ENCODE measurements at places on chromosomes 3 and 15. TPM values are rescaled to one million over a fixed set of nuclear protein-coding genes. Genes with fewer than 3 reads are reported as not detected.

CDC25A gene
- 63.0 TPM for total RNA-seq

GRCh38 chr3:7788881-7789280 is 712.7 kb upstream of the LMCD1 start:
- DNase-seq: no peak
- H3K27ac ChIP-seq: no peak overlapping the region
- H3K27me3 ChIP-seq: no peaks in the 10 kb centered on the region
- H3K4me1 ChIP-seq: peaks cover 10% of the 10 kb centered on the region

GRCh38 chr15:73141216-73141900 is 89.1 kb downstream of the NEO1 start:
- peaks cover 14% of the 10 kb centered on the region for H3K36me3 ChIP-seq
- no peaks in the 10 kb centered on the region for H3K27me3 ChIP-seq
- H3K4me1 ChIP-seq: no peaks in the 10 kb centered on the region
- no peak overlapping the region for H3K27ac ChIP-seq

DNA sequence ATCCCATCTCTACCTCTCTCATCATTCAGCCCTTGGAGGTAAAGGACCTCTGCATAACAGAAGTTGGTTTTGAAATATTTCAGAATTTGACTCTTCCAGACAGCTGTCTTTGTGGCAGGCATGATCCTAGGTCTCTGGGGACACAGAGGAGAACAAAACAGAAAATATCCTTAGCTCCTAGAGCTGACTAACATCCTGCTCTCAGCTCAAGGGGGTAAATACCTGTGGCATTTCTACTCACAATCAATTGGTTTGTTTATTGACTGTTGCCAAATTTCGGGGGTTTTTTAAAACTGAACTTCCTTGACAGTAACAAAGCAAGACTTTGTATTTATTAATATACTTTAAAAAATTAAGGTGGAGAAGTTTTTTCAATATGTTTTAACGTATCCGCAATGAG is 78.8 kb downstream of the EOMES start:
- H3K36me3 ChIP-seq: no peaks in the 10 kb centered on the region
- no peak overlapping the region for H3K4me3 ChIP-seq
- no peaks in the 10 kb centered on the region for H3K4me1 ChIP-seq
- H3K27ac ChIP-seq: no peak overlapping the region
- DNase-seq: no peak

SERINC4 gene
- 0.35 TPM for total RNA-seq

AMIGO3 gene
- 0.89 TPM for total RNA-seq

- H3K36me3 ChIP-seq: peaks cover 3% of the 10 kb centered on the region
- no peak overlapping the region for H3K27ac ChIP-seq
- no peak for DNase-seq
- no peaks in the 10 kb centered on the region for H3K4me1 ChIP-seq
Observed at GRCh38 chr15:57583282-57583681, 8.4 kb upstream of the MYZAP start.

DNA sequence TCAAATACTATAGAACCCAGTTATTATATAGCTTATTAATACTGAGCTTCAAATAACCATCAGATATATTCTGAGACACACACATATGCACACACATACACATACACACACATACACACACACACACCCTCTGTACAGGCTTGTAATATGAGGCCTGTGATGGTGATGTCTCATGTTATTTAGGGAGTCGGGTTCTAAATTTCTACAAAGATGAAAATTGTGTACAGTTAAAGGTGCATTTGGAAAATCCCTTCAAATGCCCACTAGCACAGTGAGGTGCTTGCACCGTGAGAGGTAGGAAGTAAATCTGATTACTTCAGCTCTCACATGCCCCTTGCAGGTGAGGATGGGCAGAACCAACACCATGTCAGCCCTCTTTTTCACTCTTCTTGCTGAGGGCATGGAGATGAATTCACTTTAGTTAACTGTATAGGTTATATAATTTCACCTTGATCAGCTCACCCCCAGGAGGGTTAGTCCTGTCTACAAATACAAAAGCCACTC is 294.5 kb upstream of the PROK2 start:
- no peak overlapping the region for H3K27ac ChIP-seq
- no peaks in the 10 kb centered on the region for H3K27me3 ChIP-seq
- peaks cover 12% of the 10 kb centered on the region for H3K4me1 ChIP-seq
- no peak for DNase-seq
- H3K4me3 ChIP-seq: no peak overlapping the region

POTEB3 gene
- not detected for total RNA-seq

GPR62 gene
- 0.18 TPM for total RNA-seq

- no peak for DNase-seq
- H3K4me1 ChIP-seq: peaks cover 13% of the 10 kb centered on the region
- H3K4me3 ChIP-seq: no peak overlapping the region
- no peaks in the 10 kb centered on the region for H3K36me3 ChIP-seq
- peaks cover 7% of the 10 kb centered on the region for H3K27me3 ChIP-seq
Observed at GRCh38 chr15:79677241-79677640, 219.6 kb downstream of the MTHFS start.

DOCK3 gene
- 5.0 TPM for total RNA-seq

CADPS gene
- 8.5 TPM for total RNA-seq

ACTRT3 gene
- 1.5 TPM for total RNA-seq

DNA sequence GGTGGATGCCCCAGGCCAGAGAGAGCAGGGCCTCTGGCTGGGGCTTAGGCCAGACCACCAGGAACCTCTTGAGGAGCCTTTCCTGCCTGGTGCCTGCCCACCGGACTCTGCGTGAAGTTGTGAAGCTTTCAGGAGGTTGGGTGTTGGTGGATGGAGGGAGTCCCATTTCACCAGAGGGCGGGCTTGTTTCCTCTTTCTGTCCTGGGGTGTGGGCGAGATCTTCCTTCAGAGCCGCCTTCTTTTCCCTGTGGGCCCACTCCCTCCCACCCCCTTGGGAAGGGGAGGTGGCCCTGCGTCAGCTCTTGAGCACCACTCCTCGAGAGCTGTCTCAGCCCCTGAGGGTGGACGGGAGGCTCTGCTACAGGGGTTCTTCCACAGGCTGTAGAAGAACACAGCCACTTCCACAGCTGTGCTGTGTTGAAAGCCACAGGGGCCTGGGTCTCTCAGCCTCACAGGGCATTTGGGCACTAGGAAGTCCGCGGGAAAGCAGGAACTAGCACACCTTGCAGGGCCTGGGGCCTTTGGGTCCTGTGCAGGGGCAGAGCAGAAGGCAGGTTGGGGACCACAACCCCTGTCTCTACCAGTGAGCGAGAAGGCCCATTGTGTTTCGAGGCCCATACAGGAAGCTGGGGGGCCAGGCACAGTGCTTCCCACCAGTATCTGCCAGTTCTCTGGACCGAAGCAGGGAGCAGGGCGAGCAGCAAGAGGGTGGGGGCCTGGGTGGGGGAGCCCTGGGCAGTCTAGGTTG is 2.1 kb downstream of the AMIGO3 start:
- H3K27me3 ChIP-seq: peaks cover 11% of the 10 kb centered on the region
- peak overlapping the region; percentile 69 for H3K4me3 ChIP-seq
- peak; percentile 9 for DNase-seq
- H3K36me3 ChIP-seq: peaks cover 4% of the 10 kb centered on the region
- no peak overlapping the region for H3K27ac ChIP-seq
- H3K4me1 ChIP-seq: peaks cover 17% of the 10 kb centered on the region

DNA sequence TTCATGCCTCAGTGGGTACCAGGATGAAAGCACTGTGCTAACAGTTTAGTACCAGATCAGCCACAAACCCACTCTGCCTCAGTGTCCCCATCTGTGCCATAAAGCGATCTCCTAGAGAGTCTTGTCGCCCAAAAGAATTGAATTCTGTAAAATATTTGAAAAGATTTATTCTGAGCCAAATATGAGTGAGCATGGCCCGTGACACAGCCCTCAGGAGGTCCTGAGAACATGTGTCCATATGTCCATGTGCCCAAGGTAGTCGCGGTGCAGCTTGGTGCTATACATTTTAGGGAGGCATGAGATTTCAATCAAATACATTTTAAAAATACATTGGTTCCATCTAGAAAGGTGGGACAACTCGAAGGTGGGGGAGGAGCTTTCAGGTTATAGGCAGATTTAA is 15.4 kb upstream of the NOX5 start:
- no peak overlapping the region for H3K27ac ChIP-seq
- no peak for DNase-seq
- no peak overlapping the region for H3K4me3 ChIP-seq
- peaks cover 22% of the 10 kb centered on the region for H3K4me1 ChIP-seq

DNA sequence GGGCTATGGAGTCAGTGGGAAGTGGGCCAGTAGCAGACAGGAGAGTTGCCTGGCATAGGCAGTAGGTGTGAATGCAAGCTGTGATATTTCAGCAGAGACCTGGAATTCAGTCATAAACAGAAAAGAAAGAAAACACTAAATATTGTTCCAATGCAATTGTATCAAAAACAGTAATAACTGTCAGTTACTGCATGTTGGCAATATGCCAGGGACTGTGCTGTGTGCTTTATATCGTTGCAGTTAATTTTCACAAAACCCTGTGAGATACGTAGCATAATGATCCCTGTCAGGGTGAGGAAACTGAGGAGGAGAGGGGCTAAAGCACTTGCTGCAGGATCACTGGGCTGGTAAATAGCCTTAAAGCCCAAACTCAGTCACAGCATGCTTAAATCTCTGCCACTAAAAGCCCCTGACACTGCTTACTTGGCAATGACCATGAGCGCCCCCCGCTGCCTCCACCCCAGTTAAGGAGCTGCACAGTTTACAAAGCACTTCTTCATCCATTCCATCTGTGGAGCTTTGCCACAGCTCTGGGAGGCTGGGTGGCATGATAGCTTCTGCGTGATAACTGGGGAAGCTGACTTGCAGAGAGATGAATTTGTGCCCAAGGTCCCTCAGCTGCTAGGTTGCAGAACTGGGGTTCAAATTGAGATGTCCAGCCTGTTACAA is 3.9 kb downstream of the SLC6A1 start:
- no peaks in the 10 kb centered on the region for H3K36me3 ChIP-seq
- no peak overlapping the region for H3K27ac ChIP-seq
- peaks cover 19% of the 10 kb centered on the region for H3K4me1 ChIP-seq
- H3K4me3 ChIP-seq: no peak overlapping the region
- no peak for DNase-seq

VGLL3 gene
- total RNA-seq: 6.1 TPM

ALS2CL gene
- total RNA-seq: 0.16 TPM

DPPA4 gene
- total RNA-seq: 155 TPM

TMEM212 gene
- not detected for total RNA-seq

- no peak overlapping the region for H3K27ac ChIP-seq
- H3K4me3 ChIP-seq: no peak overlapping the region
- no peaks in the 10 kb centered on the region for H3K4me1 ChIP-seq
- peaks cover under 1% of the 10 kb centered on the region for H3K36me3 ChIP-seq
Observed at GRCh38 chr3:108394563-108394962, 98.2 kb downstream of the HHLA2 start.

GRCh38 chr3:4030624-4031023 is 231.4 kb downstream of the LRRN1 start:
- H3K27ac ChIP-seq: no peak overlapping the region
- peaks cover 13% of the 10 kb centered on the region for H3K27me3 ChIP-seq
- no peaks in the 10 kb centered on the region for H3K36me3 ChIP-seq
- DNase-seq: no peak
- peaks cover under 1% of the 10 kb centered on the region for H3K4me1 ChIP-seq

IQCF5 gene
- total RNA-seq: not detected

DNA sequence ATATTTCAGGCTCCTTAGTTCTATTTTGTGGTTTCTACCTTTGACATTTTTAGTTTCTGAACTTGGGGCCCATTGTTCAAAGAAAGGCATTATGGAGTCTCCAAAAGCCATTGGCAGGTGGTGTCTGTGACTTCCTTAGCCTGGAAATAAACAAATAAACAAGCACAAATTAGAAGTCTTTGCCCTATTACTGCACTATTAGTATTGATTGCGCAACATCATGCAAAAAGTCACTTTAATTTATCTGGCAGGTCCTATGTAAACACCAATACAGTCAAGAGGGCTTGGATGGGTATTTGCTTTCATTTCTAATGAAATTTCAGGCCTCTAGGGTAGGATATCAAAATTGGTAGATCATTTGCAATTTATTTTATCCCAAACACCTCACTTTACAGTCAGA is 85.6 kb downstream of the LPP start:
- no peak for DNase-seq
- H3K36me3 ChIP-seq: peaks cover 3% of the 10 kb centered on the region
- H3K4me3 ChIP-seq: no peak overlapping the region
- H3K4me1 ChIP-seq: peaks cover 22% of the 10 kb centered on the region

GRCh38 chr3:36475558-36475957 is 95.3 kb downstream of the STAC start:
- no peaks in the 10 kb centered on the region for H3K27me3 ChIP-seq
- H3K27ac ChIP-seq: peak overlapping the region; percentile 35
- no peaks in the 10 kb centered on the region for H3K4me1 ChIP-seq

GRCh38 chr15:47587940-47588802 is 129.1 kb upstream of the SEMA6D start:
- H3K4me1 ChIP-seq: peaks cover 15% of the 10 kb centered on the region
- peaks cover 18% of the 10 kb centered on the region for H3K27me3 ChIP-seq
- no peak for DNase-seq
- H3K4me3 ChIP-seq: no peak overlapping the region

ACKR2 gene
- total RNA-seq: 0.56 TPM

GRCh38 chr15:31806106-31806505 is 224.2 kb upstream of the CHRNA7 start:
- no peaks in the 10 kb centered on the region for H3K27me3 ChIP-seq
- peaks cover 8% of the 10 kb centered on the region for H3K4me1 ChIP-seq
- H3K4me3 ChIP-seq: no peak overlapping the region
- H3K36me3 ChIP-seq: no peaks in the 10 kb centered on the region

DNA sequence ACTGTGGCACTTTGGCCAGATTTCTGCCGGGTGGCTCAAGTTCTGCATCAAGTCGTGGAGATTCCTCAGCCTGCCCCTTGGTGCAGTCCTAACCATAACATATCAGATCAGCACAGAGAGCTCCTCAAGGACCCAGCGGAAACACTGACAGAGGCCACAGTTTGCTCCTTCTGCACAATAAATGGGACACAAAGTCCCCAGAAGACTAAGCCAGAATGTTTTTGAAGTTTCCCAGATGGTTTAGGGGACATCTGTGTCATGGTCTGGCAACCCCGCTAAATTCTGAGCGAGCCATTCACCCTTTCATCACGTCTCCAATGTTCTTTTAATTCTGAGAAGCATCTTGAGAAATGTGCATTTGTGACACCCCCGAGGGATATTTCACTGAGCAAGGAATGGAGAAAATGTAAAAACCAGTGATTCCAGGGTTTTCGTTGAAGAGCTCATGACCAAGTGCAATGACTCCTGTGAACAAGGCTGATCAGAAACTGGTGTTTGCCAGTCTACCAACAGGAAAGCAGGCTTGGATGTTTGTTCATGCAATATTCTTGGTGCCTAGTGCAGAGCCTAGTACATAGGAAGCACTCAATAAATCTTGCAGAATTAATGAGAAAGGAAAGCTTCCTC is 64.8 kb upstream of the LMCD1 start:
- H3K4me1 ChIP-seq: peaks cover 7% of the 10 kb centered on the region
- no peak overlapping the region for H3K27ac ChIP-seq
- H3K27me3 ChIP-seq: no peaks in the 10 kb centered on the region
- no peak overlapping the region for H3K4me3 ChIP-seq
- H3K36me3 ChIP-seq: peaks cover 9% of the 10 kb centered on the region
- no peak for DNase-seq

GRCh38 chr15:75861750-75862402 is 18.6 kb downstream of the UBE2Q2 start:
- no peak overlapping the region for H3K27ac ChIP-seq
- H3K4me3 ChIP-seq: no peak overlapping the region
- no peaks in the 10 kb centered on the region for H3K27me3 ChIP-seq

Data from neural crest cell (in vitro differentiated cells).